LoVo (cell line): ENCODE measurements at places on chromosomes 3 and 15.
A peak's percentile ranks its signal among the peaks of the same experiment; 100 is the strongest.

DNA sequence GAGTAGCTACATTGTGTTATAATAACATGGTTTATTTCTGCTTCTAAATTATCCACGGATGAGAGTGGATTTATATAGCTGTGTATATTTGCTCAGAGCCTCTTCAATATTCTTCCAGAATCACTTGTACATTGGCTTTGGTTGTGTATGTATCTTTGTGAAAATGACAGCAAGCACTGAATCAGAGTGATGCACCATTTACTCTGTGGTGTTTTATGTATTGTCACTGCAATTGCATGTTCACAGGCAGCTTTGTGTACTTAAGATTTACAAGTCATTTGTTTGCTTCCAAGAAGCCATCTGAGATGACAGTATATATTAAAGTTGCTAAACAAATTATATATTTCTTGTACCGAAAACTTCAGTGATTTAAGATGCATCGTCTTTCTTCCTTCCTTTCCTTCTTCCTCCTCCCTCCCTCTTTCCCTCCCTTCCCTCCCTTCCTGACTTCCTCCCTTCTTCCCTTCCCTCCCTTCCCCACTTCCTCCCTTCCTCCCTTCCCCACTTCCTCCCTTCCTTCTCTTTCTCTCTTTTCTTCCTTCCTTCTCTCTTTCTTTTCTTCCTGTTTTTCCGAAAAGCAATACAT lies 362.3 kb upstream of the GOLIM4 start:
- DNase-seq, result no peak

GRCh38 chr3:188230962-188231361 lies 77.0 kb downstream of the LPP start:
- peak; percentile 40 for DNase-seq

GRCh38 chr3:19270481-19270880 lies 122.2 kb downstream of the KCNH8 start:
- DNase-seq, result no peak

DNA sequence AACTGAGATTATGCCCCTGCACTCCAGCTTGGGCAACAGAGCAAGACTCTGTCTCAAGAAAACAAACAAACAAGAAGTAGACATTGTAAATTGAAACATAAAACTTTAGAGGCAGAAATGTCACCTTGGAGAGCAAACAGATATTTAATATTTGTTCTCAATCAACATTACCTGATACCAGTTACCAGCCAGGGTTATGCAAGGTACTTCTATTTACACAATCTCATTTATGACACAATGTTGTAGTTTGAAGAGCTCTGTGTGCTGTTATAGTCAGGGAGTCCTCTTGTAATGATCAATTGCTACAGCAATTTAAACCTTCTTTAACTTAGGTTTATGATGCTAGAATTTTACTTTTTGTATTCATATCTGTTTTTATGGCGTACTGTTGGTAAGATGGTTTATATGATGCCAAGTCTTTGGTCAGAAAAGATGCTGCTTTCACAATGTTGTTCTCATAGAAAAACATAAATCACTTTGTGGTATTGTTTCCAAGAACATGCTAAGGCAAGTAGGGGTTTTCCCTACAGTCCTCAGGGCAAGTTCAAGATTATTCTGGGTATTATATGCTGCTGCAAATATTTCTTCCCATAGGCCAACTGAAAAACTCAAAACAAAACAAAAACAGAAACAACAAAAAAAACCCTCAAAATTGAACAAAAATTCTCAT lies 173.5 kb downstream of the TNIK start:
- no peak for DNase-seq

GRCh38 chr15:77771616-77772015 lies 138.9 kb upstream of the LINGO1 start:
- no peak for DNase-seq

GRCh38 chr3:2784627-2785026 lies 325.5 kb downstream of the IL5RA start:
- DNase-seq, result no peak
